CD14-positive monocyte (primary cell): ENCODE measurements at places on chromosomes 5 and 9. TPM values are rescaled to one million over a fixed set of nuclear protein-coding genes. Genes with fewer than 3 reads are reported as not detected.

DNA sequence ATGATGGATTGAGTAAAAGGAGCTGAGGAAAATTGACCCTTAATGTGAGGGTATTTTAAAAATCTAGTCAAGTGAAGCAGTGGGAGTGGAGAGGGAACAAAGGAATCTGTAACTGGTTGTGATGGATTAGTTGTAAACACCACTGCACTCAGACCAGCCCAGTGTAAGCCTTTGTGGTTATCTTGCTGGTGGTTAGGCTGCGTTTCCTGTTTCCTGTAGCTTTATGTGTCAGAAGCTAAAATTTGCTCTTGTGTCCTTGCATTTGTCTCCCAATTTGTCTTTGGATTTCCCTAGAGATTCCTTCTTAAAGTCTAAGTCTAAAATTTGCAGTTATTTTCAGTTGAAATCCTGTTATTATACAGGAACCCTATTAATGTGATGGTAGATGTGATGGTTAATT is 6.3 kb downstream of the IFNA21 start:
- peak overlapping the region; percentile 8 for H3K4me3 ChIP-seq
- H3K4me1 ChIP-seq = peaks cover 8% of the 10 kb centered on the region
- DNase-seq = peak; percentile 23
- H3K27ac ChIP-seq = no peak overlapping the region
- H3K27me3 ChIP-seq = no peaks in the 10 kb centered on the region

GRCh38 chr5:92879806-92880543 is 701.0 kb downstream of the NR2F1-AS1 start:
- H3K4me1 ChIP-seq = no peaks in the 10 kb centered on the region
- no peak for DNase-seq
- H3K27ac ChIP-seq = no peak overlapping the region
- H3K36me3 ChIP-seq = no peaks in the 10 kb centered on the region
- H3K4me3 ChIP-seq = no peak overlapping the region

GRCh38 chr5:112390327-112390726 is 28.8 kb downstream of the EPB41L4A start:
- DNase-seq = no peak
- no peak overlapping the region for H3K4me3 ChIP-seq
- H3K27me3 ChIP-seq = no peaks in the 10 kb centered on the region
- H3K36me3 ChIP-seq = no peaks in the 10 kb centered on the region
- no peaks in the 10 kb centered on the region for H3K4me1 ChIP-seq
- H3K27ac ChIP-seq = no peak overlapping the region

Gene BARHL1
- polyA plus RNA-seq = not detected

- no peak within 1 kb of the TSS for H3K27ac ChIP-seq
- H3K27me3 ChIP-seq = peaks cover 9% of the 10 kb centered on the region
- H3K4me3 ChIP-seq = no peak within 1 kb of the TSS
- H3K4me1 ChIP-seq = no peaks in the 10 kb centered on the region
- no peaks in the 10 kb centered on the region for H3K36me3 ChIP-seq
Measured at GRCh38 chr9:114078021-114078780, at the start of gene AMBP. TSS of gene AMBP (minus strand) at chr9:114078300. CDS start at chr9:114078209, 91 bp downstream.

DNA sequence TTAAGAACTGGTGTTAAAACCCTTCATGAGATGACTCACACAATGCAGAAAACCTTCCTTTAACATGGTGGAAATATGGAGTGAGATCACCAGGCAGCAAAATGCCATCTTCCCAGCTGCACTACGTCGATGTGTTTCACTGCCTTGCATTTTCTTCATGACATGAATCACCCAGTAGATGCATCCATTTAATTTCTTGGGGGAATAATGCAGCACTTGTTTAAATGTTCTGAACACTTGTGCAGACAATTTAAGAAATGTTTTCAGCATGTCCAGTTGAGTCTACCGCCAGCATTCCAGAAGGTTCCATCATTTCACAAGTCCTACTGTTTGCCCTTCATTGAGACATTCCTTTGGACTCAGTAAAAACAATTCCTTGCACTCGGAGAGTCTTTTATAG is 81.6 kb downstream of the ADAMTS16 start:
- H3K27ac ChIP-seq = no peak overlapping the region
- no peak for DNase-seq
- H3K4me3 ChIP-seq = no peak overlapping the region
- no peaks in the 10 kb centered on the region for H3K27me3 ChIP-seq

GRCh38 chr5:40367255-40367654 is 312.5 kb upstream of the PTGER4 start:
- H3K4me3 ChIP-seq = no peak overlapping the region
- H3K27ac ChIP-seq = no peak overlapping the region
- no peaks in the 10 kb centered on the region for H3K27me3 ChIP-seq
- H3K4me1 ChIP-seq = peaks cover 23% of the 10 kb centered on the region
- no peak for DNase-seq
- H3K36me3 ChIP-seq = no peaks in the 10 kb centered on the region
